ENCODE measurements at places on chromosomes 7 and 10. TPM values are rescaled to one million over a fixed set of nuclear protein-coding genes. Genes with fewer than 3 reads are reported as not detected.

Gene MYL7
- total RNA-seq = not detected

Gene CPEB3
- total RNA-seq = 2.8 TPM

Gene GARIN1A
- total RNA-seq = 8.5 TPM

Gene AGAP9
- 17.6 TPM for total RNA-seq

Gene LRRC61
- 22.5 TPM for total RNA-seq

Gene ADO
- total RNA-seq = 32.3 TPM

Gene FKBP6
- total RNA-seq = not detected

Gene VAX1
- not detected for total RNA-seq

DNA sequence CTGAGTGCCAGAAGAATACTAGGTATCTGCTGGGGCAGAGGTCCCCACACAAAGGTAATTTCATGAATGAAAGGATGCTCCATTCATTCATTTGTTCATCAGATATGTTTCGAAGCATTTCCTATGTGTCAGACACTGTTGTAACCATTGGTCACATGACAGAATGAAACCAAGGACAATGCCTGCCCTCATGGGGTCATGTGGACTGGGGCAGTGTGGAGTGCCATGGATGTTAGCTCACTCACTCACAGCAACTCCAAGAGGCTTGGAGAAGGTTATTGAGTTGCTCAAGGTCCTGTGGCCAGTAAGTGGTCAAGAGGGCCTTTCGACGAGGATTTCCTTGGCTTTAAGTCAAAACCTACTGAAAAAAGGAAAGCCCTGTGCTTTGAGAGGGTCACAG is 223.5 kb downstream of the ARHGAP12 start:
- no peak for DNase-seq
- H3K27me3 ChIP-seq = peaks cover 49% of the 10 kb centered on the region
- H3K36me3 ChIP-seq = no peaks in the 10 kb centered on the region
- H3K27ac ChIP-seq = no peak overlapping the region
- no peaks in the 10 kb centered on the region for H3K4me1 ChIP-seq

DNA sequence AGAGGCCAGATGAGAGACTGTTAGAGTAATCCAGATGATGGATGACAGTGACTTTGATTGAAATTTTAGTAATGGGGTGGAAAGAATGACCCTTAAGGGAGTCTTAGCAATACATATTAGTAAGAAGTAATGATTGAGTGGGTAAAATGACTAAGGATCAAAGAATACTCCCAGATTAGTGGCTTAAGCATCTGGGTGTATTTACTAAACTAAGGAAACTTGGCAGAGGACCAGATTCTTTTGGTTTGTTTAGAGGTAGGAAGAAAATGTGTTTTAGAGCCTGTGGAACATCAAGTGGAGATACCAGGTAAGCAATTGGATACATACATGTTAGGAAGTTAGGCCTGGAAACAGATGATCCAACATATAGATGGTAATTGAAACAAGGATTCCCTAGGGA is 58.8 kb upstream of the ADRA2A start:
- H3K27ac ChIP-seq = no peak overlapping the region
- no peak overlapping the region for H3K4me3 ChIP-seq
- H3K4me1 ChIP-seq = no peaks in the 10 kb centered on the region
- no peak for DNase-seq
- H3K27me3 ChIP-seq = no peaks in the 10 kb centered on the region
- H3K36me3 ChIP-seq = no peaks in the 10 kb centered on the region

- peak overlapping the region; percentile 32 for H3K4me3 ChIP-seq
- H3K4me1 ChIP-seq = peaks cover 18% of the 10 kb centered on the region
- peak overlapping the region; percentile 91 for H3K27ac ChIP-seq
- no peaks in the 10 kb centered on the region for H3K27me3 ChIP-seq
Measured at GRCh38 chr7:101953248-101953819, 135.9 kb downstream of the CUX1 start.

GRCh38 chr10:119680050-119680449 is 28.9 kb downstream of the BAG3 start:
- H3K27ac ChIP-seq = peak overlapping the region; percentile 44
- peaks cover 30% of the 10 kb centered on the region for H3K4me1 ChIP-seq
- H3K27me3 ChIP-seq = no peaks in the 10 kb centered on the region
- peak; percentile 24 for DNase-seq
- H3K4me3 ChIP-seq = no peak overlapping the region
- H3K36me3 ChIP-seq = peaks cover 25% of the 10 kb centered on the region

- no peak for DNase-seq
- no peak overlapping the region for H3K27ac ChIP-seq
- H3K36me3 ChIP-seq = no peaks in the 10 kb centered on the region
Measured at GRCh38 chr7:97639036-97639435, 92.8 kb upstream of the TAC1 start.

DNA sequence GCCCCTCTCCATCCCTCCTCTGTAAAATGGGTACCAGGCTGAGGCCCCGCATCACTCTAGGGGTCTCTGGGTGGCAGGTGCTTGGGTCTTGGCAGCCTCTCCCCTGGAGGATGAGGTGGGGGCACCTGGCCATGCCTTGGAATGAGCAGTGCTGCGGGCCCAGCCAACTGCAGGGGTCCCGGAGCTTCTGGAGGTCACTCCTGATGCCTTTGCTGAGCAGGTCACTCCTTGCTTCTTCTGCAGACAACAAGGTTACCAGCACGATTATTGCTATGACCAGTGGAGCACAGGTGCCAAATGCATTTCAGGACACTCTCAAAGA is 22.4 kb upstream of the ZNF488 start:
- H3K4me3 ChIP-seq = no peak overlapping the region
- no peak overlapping the region for H3K27ac ChIP-seq
- H3K27me3 ChIP-seq = no peaks in the 10 kb centered on the region
- peaks cover 45% of the 10 kb centered on the region for H3K4me1 ChIP-seq
- DNase-seq = no peak
- peaks cover 7% of the 10 kb centered on the region for H3K36me3 ChIP-seq

- H3K4me3 ChIP-seq = no peak overlapping the region
- H3K4me1 ChIP-seq = no peaks in the 10 kb centered on the region
- no peaks in the 10 kb centered on the region for H3K27me3 ChIP-seq
- no peak overlapping the region for H3K27ac ChIP-seq
Measured at GRCh38 chr10:34979938-34980337, 110.2 kb downstream of the CUL2 start.

DNA sequence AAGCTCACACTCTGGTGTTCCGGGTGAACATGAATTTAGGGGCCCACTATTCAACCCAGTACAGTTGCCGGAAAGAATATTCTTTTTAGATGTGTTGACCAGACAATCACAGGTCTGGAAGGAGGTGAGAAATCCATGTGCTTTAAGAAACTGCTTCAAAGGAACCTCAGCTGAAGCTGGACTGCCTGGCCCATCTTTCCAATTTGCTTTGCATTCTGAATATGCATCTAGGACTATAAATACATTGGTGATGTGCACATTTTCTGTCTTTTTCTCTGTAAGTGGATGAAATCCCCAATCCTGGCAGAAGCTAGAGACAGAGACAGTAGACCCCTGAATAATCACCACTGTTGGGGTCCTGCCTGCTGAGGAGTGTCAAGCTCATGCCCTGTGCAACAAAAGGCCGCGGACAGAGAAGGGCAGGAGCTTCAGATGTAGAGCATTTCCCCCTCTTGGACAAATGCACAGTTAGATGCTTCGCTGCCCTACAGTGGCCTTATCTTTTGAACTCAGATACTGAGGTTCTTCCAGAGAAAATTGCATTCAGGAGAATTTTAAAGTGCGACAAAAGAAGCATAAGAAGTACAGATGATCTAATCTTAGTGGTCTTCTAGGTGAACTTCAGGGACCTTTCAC is 368.3 kb downstream of the SFMBT2 start:
- no peak overlapping the region for H3K4me3 ChIP-seq
- no peak for DNase-seq
- no peaks in the 10 kb centered on the region for H3K36me3 ChIP-seq
- H3K4me1 ChIP-seq = no peaks in the 10 kb centered on the region
- H3K27me3 ChIP-seq = peaks cover 97% of the 10 kb centered on the region

DNA sequence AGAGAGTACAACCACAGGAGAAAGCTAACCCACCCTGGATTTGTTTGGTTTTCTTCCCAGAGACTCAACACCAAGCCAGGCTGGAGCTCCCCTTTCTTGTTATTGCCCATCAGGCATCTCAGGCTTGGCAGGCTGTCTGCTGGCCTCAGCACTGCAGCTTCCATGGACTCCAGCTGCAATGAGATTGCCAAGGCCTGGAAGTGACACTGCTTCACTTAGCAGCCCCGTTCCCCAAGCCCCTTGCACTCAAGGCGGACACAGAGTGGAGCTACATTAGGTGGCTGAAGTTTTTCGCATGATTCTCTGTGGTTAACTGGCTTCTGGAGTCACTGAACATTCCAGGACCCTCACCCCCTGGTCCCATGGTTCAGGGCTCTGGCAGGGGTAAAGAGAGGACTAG is 163.1 kb upstream of the GDF10 start:
- peaks cover 33% of the 10 kb centered on the region for H3K4me1 ChIP-seq
- H3K36me3 ChIP-seq = peaks cover 11% of the 10 kb centered on the region
- no peaks in the 10 kb centered on the region for H3K27me3 ChIP-seq
- H3K27ac ChIP-seq = peak overlapping the region; percentile 61
- DNase-seq = no peak

GRCh38 chr7:74262639-74263398 is 8.6 kb upstream of the RFC2 start:
- DNase-seq = no peak
- no peak overlapping the region for H3K4me3 ChIP-seq
- no peaks in the 10 kb centered on the region for H3K4me1 ChIP-seq
- no peak overlapping the region for H3K27ac ChIP-seq
- no peaks in the 10 kb centered on the region for H3K36me3 ChIP-seq

GRCh38 chr7:155593461-155594162 is 47.3 kb upstream of the CNPY1 start:
- DNase-seq = no peak
- no peak overlapping the region for H3K4me3 ChIP-seq
- no peaks in the 10 kb centered on the region for H3K36me3 ChIP-seq
- H3K4me1 ChIP-seq = peaks cover 41% of the 10 kb centered on the region
- H3K27me3 ChIP-seq = peaks cover 6% of the 10 kb centered on the region

GRCh38 chr10:63763744-63764143 is 242.5 kb downstream of the REEP3 start:
- peaks cover 8% of the 10 kb centered on the region for H3K4me1 ChIP-seq
- H3K4me3 ChIP-seq = no peak overlapping the region
- no peak overlapping the region for H3K27ac ChIP-seq
- peaks cover 27% of the 10 kb centered on the region for H3K27me3 ChIP-seq
- no peak for DNase-seq
- H3K36me3 ChIP-seq = no peaks in the 10 kb centered on the region

DNA sequence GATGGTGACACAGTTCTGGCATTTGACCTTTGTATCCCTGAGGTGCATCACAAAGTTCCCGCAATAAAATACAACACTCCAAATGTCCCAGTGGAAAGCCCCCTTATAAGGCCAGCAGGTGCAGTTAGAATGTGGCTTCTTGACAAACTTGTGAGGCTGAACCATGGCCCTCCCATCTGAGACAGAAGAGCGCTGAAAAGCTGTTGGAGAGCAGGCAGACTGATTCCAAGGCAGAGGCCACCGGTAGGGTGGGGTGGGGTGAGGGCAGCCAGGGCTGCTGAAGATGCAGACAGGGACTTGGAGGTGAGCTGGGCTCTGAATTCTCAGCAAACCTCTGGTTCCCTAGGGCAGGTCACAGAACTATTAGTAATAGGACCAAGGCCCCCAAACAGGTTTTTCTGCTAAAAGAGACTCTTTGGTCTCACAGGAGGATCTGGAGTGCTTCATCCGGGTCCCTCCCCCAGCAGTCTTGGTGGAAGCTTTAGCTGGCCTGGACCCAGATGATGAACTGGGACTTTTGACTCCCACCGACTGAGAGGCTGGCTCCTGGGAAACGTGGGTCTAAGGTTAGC is 15.6 kb upstream of the CHST3 start:
- no peak overlapping the region for H3K27ac ChIP-seq
- H3K27me3 ChIP-seq = no peaks in the 10 kb centered on the region
- H3K4me1 ChIP-seq = no peaks in the 10 kb centered on the region
- H3K4me3 ChIP-seq = no peak overlapping the region
- H3K36me3 ChIP-seq = no peaks in the 10 kb centered on the region

GRCh38 chr7:19248681-19249080 is 103.5 kb upstream of the FERD3L start:
- no peaks in the 10 kb centered on the region for H3K27me3 ChIP-seq
- no peak overlapping the region for H3K4me3 ChIP-seq
- H3K36me3 ChIP-seq = no peaks in the 10 kb centered on the region

- no peaks in the 10 kb centered on the region for H3K36me3 ChIP-seq
- DNase-seq = no peak
- H3K27me3 ChIP-seq = no peaks in the 10 kb centered on the region
- no peaks in the 10 kb centered on the region for H3K4me1 ChIP-seq
- no peak overlapping the region for H3K4me3 ChIP-seq
Measured at GRCh38 chr7:70416986-70417655, 714.8 kb upstream of the GALNT17 start.

- peaks cover 98% of the 10 kb centered on the region for H3K27me3 ChIP-seq
- no peaks in the 10 kb centered on the region for H3K36me3 ChIP-seq
- no peaks in the 10 kb centered on the region for H3K4me1 ChIP-seq
- no peak overlapping the region for H3K4me3 ChIP-seq
- no peak for DNase-seq
- H3K27ac ChIP-seq = no peak overlapping the region
Measured at GRCh38 chr10:71076473-71077142, 135.8 kb upstream of the UNC5B start.

- DNase-seq = no peak
- no peaks in the 10 kb centered on the region for H3K36me3 ChIP-seq
- H3K27ac ChIP-seq = no peak overlapping the region
Measured at GRCh38 chr7:77348371-77348813, 67.8 kb downstream of the GSAP start.

DNA sequence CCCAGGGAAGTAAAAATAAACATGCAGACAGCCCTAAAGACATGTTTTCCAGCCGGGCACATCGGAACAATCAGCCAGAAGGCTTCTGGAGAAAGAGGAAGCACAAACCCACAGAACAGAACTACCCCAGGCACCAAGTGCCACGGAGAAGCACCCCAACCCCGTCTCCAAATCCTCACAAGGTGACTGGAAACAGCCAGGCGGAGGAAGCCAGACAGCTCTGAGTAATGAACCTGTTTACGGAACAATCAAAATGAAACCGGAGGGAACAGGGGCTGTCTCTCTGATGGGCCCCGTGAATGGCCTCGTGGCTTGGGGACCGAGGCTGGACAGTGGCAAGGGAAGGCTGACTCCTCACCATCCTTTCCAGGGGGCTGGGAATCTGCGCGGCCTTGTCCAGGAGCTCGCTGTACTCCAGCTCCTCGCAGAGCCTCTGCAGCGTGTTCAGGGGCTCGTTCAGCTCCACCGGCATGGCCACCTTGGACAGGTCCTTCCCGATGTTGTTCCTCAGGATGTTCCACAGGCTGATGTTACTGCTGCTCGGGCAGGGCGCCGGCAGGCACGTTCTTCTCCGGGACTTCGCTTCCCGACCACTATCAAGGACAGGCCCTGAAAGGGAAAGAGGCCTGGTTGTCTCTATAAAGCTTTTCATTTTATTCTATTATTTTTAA is 77.0 kb upstream of the GSDME start:
- H3K27me3 ChIP-seq = no peaks in the 10 kb centered on the region
- no peak overlapping the region for H3K4me3 ChIP-seq
- H3K4me1 ChIP-seq = peaks cover 43% of the 10 kb centered on the region
- DNase-seq = no peak
- H3K36me3 ChIP-seq = peaks cover 54% of the 10 kb centered on the region
